Stimulated activated CD4-positive, alpha-beta T cell treated with anti-CD3 and anti-CD28 coated beads, Interleukin-4, amount 100 ng/mL, for 48 hours (primary cell): ENCODE measurements at places on chromosomes 1 and 21.

GRCh38 chr1:23084880-23085279 is 65.6 kb downstream of the KDM1A start:
- no peak for DNase-seq

- no peak for DNase-seq
Observed at GRCh38 chr1:162020150-162020549, 3.5 kb downstream of the OLFML2B start.

DNA sequence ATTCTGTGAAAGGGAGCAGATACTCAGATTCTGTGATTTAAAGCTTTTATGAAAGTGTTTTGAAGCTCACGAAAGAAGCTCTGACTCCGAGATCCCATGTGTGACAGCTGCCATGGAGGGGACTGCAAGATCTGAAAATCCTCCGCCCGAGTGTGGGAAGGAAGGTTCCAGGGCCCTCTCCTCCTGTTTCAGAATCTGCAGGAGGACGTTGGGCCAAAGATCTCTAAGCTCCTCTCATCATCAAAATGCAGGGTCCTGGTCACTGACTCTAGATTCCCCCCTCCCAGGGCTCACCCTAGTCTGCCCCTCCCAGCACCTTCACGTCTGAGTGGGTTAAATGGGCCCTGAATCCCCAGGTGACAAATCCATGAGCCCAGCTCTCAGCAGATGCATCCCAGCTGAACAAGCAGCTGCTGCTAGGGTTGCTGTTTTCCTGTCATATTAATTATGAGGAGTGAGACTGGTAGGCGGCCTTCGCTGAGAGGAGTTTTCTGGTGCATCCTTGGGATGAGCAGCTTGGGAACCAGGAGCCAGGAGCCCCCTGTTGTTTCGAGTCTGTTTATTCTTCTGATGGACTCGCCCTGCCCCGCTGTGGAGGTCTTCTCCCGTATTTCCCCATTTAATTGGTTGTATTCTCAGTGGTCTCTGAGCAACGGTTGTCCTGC is 402.0 kb downstream of the MATN1 start:
- no peak for DNase-seq

GRCh38 chr1:119895102-119895501 is 1.2 kb downstream of the ADAM30 start:
- DNase-seq, result no peak

DNA sequence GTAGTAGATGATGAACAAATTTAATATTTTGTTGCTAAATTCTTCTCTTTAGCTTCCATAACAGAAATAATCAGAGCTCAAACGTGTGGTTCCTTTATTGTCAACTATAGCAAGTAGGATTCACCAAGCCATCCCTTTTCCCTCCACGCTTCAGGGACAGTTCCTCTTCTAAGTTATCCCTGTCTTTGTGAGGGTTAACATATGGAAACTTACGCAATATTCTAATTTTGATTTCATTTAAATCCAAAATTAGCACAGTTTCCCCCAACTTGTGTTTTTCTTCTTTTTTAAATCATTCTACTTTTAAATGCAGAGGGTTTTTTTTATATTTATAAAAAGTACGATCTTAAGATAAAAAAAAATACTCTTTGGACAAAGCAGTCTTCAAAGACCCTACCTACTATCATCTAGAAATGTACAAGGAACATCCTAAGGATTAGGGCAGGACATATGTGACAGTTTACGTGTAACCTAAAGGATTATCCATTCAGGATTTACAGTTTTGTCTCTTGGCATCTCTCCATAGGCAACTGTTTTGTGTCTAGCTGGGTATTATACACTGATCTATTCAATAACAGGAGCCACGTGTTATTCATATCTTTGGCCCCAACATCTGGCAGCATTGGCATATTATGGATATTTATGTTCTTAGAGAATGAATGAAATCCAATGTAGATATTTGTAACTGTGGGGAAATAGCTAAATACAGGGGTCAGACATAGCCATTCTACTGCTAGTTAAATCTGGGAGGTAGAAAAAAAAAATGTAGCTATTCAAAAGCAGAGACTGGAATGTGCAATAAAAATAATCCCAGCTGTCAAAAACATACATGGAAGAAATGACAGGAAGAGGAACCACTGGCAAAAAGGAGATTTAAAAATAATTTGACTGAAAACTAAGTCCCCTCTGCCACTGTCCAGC is 272.9 kb downstream of the NEGR1 start:
- DNase-seq, result no peak

GRCh38 chr1:164660412-164660772 is 101.4 kb downstream of the PBX1 start:
- DNase-seq, result no peak

DNA sequence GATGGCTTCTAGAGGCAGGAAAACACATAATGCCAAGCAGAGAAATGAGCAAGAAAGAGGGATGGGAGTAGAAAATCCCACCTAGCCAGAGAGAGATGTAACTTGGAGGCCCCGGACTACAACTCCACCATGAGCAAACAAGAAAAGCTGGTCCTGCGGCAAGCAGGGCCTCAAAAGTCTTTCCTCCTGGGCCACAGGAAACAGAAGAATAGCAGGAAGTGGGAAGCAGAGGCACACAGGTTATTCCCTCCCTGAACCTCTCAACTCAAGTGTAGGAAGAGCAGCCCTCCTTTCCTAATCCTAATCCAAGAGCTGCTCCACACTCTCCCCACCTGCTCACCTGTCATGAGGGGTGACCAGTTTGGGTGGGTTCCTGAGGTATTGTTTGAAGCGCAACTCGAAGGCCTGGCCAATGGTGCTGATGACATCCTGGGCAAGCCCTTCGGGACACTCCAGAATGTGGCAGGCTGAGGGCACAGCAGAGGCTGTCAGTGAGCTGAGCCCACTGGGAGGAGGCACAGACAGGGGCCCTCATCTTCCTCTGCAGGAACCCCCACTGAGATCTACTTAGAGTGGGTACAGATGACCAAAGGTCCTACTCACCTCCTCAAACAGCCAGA is 3.1 kb downstream of the SHC1 start:
- no peak for DNase-seq

- no peak for DNase-seq
Observed at GRCh38 chr1:21597753-21598152, 71.4 kb downstream of the RAP1GAP start.

GRCh38 chr1:9069326-9070100 is at the start of gene SLC2A5:
Gene SLC2A5 (minus strand): TSS chr1:9069635. CDS start chr1:9069536, 99 bp downstream.
- DNase-seq, result no peak

DNA sequence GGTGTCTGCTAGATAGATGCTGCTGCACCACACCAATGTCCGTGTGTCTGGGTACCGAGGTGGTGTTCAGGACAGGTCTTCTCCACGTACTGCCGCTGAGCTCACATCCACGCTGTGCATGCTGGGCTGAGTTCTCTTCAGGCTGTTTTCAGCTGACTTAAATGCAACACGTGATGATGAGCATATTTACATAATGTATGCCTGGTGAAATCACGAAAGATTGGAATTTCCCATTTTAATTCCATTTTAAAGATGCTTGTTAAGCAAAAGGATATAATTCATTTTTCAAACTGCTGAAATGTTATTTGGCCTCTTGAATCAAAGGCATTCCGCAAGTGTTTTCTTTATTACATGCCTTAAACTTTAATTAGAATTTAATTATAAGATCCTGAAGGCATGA is 107.9 kb downstream of the FGGY start:
- DNase-seq, result no peak

DNA sequence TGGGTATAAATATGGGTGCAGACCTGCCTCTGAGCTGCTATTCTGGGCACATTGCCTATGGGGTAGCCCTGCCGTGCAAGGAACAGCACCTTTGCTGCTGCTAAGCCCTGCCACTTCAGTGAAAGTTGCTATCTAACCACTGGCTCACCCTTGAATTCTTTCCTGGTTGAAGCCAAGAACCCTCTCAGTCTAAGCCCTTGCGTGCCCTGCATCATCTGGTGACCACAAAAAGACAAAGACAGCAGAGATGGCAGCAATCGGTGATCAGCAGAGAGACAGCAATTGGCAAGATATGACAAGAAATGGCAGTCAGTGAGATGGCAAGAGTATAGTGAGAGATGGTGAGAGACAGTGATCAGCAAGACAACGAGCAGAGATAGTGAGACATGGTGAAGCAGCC is 418.3 kb downstream of the MATN1 start:
- no peak for DNase-seq
